ENCODE measurements at places on chromosomes 5 and 9. TPM values are rescaled to one million over a fixed set of nuclear protein-coding genes. Genes with fewer than 3 reads are reported as not detected.

The ADAMTS19 gene
- total RNA-seq, result 0.19 TPM

GRCh38 chr5:113085880-113086409 is 109.3 kb downstream of the DCP2 start:
- peaks cover 15% of the 10 kb centered on the region for H3K36me3 ChIP-seq
- no peak overlapping the region for H3K4me3 ChIP-seq
- peaks cover 57% of the 10 kb centered on the region for H3K4me1 ChIP-seq
- no peak overlapping the region for H3K27ac ChIP-seq

DNA sequence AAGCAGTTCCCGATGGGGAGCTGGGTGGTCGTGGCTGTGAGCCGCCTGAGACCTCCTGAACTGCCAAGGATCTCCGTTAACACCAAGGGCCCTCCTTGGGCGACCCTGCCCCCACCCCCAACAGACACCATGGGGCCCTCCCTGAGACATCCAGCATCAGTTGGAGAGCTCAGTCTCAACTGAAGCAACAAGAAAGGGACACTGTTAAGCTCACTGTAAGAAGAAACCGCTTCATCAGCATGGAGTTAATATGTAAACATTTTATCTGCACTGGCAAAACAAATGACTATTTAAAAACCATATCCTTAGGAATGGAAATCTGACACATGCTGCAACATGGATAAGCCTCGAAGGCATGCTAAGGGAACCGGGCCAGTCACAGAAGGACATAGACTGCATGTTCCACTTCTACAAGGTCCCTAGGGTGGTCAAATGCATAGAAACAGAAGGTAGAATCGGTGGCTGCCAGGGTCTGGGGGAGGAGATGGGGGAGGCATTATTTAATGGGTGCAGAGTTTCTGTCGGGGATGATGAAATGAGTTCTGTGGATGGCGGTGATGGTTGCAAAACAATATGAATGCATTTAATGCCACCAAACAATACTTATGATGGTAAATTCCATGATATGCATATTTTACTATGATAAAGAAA is 47.4 kb downstream of the ROR2 start:
- peaks cover 20% of the 10 kb centered on the region for H3K4me1 ChIP-seq
- no peaks in the 10 kb centered on the region for H3K36me3 ChIP-seq
- no peak overlapping the region for H3K27ac ChIP-seq
- DNase-seq, result no peak
- no peak overlapping the region for H3K4me3 ChIP-seq

DNA sequence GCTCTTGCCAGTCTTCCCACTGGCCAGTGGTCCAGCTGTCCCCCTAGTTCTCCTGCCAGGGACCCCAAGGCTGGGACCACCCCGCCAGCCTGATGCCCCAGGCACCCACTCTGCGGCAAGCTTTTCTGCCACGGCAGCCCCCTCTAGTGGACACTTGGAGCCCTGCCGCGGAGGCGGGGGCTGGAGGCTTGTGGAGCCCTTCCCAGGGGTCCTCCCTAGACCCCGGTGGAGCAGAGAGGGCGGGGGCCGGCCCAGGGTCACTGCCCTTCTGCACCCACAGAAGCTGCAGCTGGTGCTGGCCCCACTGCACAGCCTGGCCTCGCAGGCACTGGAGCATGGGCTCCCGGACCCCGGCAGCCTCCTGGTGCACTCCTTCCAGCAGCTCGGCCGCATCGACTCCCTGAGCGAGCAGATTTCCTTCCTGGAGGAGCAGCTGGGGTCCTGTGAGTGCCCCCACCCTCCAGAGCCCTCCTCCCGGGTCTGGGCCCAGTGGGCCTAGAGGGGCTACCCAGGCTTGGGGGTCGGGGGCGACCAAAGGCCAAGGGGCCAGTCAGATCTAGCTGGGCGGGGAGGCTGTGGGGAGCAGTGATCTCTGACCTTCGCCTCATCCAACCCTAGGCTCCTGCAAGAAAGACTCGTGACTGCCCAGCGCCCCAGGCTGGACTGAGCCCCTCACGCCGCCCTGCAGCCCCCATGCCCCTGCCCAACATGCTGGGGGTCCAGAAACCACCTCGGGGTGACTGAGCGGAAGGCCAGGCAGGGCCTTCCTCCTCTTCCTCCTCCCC is 9.1 kb downstream of the EGFL7 start:
- peaks cover 14% of the 10 kb centered on the region for H3K36me3 ChIP-seq
- peak; percentile 63 for DNase-seq
- H3K27ac ChIP-seq, result peak overlapping the region; percentile 94

DNA sequence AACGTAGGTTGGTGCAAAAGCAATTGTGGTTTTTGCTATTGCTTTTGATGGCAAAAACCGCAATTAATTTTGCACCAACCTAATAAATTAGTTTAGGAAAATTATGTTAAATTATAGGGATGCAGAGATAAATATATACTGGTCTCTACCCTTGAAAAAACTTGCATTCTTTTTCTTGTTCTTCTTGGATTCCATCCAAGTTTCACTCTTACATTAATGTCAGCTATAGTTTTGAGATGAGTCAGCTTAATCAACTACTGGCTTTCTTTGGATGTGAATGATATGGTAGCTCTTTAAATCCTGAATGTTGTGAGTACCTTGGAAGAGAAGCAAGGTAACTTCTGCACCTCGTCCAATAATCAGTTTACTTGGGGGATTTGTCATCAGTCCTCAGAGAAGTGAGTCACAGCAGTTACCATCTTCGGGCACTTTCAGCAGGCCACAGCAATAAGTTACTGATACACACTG is 549.0 kb upstream of the ZNF608 start:
- no peak overlapping the region for H3K4me3 ChIP-seq
- no peaks in the 10 kb centered on the region for H3K36me3 ChIP-seq
- H3K27me3 ChIP-seq, result no peaks in the 10 kb centered on the region
- no peaks in the 10 kb centered on the region for H3K4me1 ChIP-seq

- H3K4me3 ChIP-seq, result no peak overlapping the region
- no peaks in the 10 kb centered on the region for H3K4me1 ChIP-seq
- no peak for DNase-seq
- H3K36me3 ChIP-seq, result no peaks in the 10 kb centered on the region
Measured at GRCh38 chr9:114688379-114688778, 6.4 kb upstream of the TEX48 start.

DNA sequence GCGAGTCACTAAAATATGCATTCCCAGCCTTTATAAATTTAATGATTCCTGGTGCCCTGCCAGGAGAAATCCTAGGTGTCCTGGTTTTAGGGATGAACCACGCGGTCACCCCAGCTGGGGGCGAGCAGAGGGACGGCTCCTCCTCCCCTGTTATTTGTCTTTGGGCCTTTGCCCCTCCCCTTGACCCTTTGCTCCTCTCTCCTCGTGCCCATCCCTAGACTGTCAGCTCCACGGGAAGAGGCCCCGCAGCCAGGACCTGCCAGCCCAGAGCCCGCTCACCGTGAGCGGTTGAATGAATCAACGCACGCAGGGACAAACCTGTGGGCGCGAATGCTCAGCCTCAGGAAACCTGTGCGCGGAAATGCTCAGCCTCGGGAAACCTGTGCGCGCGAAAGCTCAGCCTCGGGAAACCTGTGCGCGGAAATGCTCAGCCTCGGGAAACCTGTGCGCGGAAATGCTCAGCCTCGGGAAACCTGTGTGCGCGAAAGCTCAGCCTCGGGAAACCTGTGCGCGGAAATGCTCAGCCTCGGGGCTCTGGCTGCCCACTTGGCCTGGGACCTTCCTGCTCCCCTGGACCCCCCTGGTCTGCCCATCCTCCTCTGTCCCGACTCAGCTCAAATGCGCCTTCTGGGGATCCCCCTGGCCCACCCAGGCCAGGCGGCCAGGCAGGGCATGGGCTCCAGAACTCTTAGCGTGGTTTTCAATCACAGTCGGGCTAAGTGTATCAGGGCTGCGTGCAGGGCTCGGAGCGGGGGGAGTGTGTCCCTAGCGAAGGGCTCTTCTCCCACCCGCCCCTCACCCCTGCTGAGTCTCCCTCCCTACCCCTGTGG is 140.5 kb upstream of the COL5A1 start:
- no peak overlapping the region for H3K27ac ChIP-seq
- peaks cover 10% of the 10 kb centered on the region for H3K4me1 ChIP-seq
- DNase-seq, result no peak
- H3K4me3 ChIP-seq, result no peak overlapping the region

DNA sequence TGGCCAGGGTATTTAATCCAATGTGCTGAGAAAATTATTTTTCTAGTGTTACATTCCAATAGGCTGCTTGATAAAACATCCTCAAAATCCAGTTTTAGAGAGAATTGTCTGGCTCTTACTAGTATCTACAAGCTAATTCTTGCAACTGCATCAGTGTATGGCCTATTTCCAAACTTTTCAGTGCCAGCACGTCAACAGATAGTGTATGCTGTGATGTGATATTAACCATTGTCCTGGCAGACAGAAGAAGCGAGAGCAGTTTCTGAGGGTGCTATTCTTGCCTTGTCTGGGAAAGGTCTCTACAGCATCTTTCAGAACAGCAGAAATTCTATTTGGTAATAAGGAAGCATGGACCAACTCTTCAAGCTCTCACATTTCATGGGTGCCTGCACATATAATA is 174.2 kb upstream of the CDH12 start:
- no peaks in the 10 kb centered on the region for H3K36me3 ChIP-seq
- H3K4me1 ChIP-seq, result peaks cover 12% of the 10 kb centered on the region
- no peak for DNase-seq
- no peak overlapping the region for H3K4me3 ChIP-seq
- no peaks in the 10 kb centered on the region for H3K27me3 ChIP-seq
- H3K27ac ChIP-seq, result peak overlapping the region; percentile 73

The TAF11L5 gene
- total RNA-seq, result not detected

DNA sequence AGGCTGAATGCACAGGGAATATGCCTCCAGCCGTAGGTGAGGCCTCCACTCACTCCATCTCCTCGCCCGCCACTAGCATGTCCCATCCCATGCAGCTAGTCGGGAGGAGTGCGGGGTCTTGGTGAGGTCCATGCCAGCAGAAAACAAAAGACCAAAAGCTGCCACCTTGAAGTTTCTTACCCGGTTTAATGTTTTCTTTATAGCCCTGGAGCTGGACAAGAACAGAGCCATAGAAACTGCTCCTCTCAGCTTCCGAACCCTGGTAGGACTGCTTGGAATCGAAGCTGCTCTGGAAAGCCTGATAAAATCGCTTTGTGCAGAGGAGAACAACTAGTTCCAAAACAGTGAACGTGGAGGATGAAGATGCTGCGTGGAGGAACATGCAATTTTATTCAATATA is 57.1 kb downstream of the IPPK start:
- no peaks in the 10 kb centered on the region for H3K27me3 ChIP-seq
- no peak for DNase-seq
- no peak overlapping the region for H3K27ac ChIP-seq
- H3K4me1 ChIP-seq, result peaks cover 48% of the 10 kb centered on the region
- H3K36me3 ChIP-seq, result peaks cover 68% of the 10 kb centered on the region

GRCh38 chr5:94745786-94746730 is 127.6 kb downstream of the SLF1 start:
- no peak overlapping the region for H3K27ac ChIP-seq
- no peaks in the 10 kb centered on the region for H3K27me3 ChIP-seq
- H3K36me3 ChIP-seq, result no peaks in the 10 kb centered on the region
- no peak overlapping the region for H3K4me3 ChIP-seq
- H3K4me1 ChIP-seq, result no peaks in the 10 kb centered on the region

The GRIA1 gene
- not detected for total RNA-seq

The FKTN gene
- 9.4 TPM for total RNA-seq

The ZNF367 gene
- 4.3 TPM for total RNA-seq

DNA sequence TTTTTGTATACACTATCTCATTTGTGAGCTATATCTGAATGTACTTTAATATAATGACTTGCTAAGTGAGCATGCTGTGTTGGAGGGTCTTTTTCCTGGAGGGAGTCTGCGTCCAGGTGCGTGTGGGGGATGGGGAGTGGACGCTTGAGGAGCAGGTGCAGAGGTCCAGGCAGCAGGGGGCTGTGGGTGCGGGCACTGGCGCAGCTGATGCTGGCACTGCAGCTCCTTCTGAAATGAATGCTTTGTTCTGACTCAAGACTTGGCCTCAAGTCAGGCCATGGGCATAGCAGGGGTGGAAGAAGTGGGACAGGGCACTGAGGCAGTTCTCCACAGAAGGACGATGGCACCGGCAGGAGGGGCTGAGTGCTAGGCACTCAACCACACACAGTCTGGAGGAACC is 165.7 kb upstream of the IRX1 start:
- no peak overlapping the region for H3K27ac ChIP-seq
- no peak for DNase-seq
- no peaks in the 10 kb centered on the region for H3K36me3 ChIP-seq
- H3K4me3 ChIP-seq, result no peak overlapping the region
- no peaks in the 10 kb centered on the region for H3K4me1 ChIP-seq
- peaks cover 3% of the 10 kb centered on the region for H3K27me3 ChIP-seq

DNA sequence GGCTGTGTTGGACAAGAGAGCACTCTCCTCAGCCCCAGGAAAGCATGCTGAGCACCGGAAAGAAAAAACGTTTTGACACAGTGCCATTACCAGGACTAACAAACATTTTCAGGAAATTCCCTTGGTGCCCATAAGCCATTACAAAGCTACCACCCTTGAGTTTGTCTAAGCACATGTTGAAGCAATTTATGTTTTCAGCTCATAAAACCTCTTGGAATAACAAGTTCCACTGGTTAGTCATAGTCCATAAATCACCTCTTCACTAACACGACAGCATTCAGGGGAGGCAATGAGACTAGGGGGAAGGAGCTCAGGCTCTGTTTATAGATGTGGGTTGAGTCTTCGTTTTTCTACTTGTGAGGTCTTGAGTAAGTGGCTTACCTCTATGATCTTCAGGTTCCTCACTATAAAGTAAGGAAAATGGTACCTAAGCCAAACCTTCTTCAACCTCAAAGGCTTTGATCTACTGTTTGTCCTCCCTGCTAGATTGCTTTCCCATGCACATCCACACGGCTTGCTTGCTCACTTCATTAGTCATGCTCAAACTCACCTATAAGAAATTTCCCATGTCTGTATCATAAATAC is 65.4 kb downstream of the DRD1 start:
- no peak overlapping the region for H3K27ac ChIP-seq
- H3K4me1 ChIP-seq, result no peaks in the 10 kb centered on the region
- no peak for DNase-seq
- peaks cover 4% of the 10 kb centered on the region for H3K27me3 ChIP-seq
- no peaks in the 10 kb centered on the region for H3K36me3 ChIP-seq

The SURF6 gene
- total RNA-seq, result 11.7 TPM

- no peaks in the 10 kb centered on the region for H3K36me3 ChIP-seq
- H3K4me3 ChIP-seq, result no peak overlapping the region
- peaks cover 4% of the 10 kb centered on the region for H3K4me1 ChIP-seq
- H3K27me3 ChIP-seq, result no peaks in the 10 kb centered on the region
Measured at GRCh38 chr5:148686660-148687059, 32.3 kb upstream of the HTR4 start.

GRCh38 chr5:168409591-168410458 is 76.4 kb upstream of the RARS1 start:
- H3K4me3 ChIP-seq, result peak overlapping the region; percentile 10
- no peak for DNase-seq

The EQTN gene
- not detected for total RNA-seq

Measured in heart right ventricle (tissue), 16 donors.